Suppressor macrophage (primary cell): ENCODE measurements at places on chromosomes 7 and 10.
A peak's percentile ranks its signal among the peaks of the same experiment; 100 is the strongest.

DNA sequence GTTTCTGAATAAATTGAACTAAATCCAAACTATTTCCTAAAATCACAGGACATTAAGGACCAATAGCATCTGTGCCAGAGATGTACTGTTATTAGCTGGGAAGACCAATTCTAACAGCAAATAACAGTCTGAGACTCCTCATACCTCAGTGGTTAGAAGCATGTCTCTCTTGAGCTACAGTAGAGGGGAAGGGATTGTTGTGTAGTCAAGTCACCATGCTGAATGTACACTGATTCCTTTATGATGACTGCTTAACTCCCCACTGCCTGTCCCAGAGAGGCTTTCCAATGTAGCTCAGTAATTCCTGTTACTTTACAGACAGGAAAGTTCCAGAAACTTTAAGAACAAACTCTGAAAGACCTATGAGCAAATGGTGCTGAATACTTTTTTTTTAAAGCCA lies 13.9 kb downstream of the MEST start:
- no peak for DNase-seq

- no peak for DNase-seq
These were observed 36.7 kb downstream of the ZNF467 start for GRCh38 chr7:149736478-149737360.

DNA sequence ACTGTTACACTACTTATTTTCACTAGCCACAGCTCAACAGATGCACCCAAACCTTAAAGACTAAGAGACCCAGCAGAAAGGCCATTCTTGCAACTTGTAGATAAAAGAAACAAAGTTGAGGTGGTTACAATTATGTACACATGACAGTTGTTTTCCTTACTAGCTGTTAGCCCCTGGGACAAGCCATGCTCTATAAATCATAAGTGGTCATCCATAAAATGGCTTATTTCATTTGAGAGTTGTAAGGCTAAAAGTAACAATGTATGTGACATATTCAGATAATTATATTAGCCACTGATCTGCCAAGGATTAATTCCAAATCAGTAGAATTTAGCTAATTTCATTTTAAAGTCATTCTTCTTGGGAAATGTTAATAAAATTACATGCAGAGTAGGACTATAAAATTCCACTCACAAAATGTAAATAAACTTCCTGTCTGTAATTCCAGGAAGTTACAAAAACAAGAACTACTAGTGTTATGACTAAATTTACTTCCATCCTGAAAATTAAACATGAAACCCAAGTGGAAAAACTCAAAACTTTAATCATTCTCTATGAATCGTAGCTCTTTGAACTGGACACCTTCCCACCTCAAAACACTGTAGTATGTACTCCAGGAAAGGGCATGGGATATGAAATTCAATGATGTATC lies 13.3 kb downstream of the SLC37A3 start:
- peak; percentile 48 for DNase-seq

- DNase-seq = peak; percentile 21
These were observed 264.4 kb downstream of the SKAP2 start for GRCh38 chr7:26599982-26600381.
